Ureter (tissue), 1 donor: ENCODE measurements at places on chromosomes 4 and X. TPM values are rescaled to one million over a fixed set of nuclear protein-coding genes. Genes with fewer than 3 reads are reported as not detected.

MAGEC3 gene
- not detected for total RNA-seq

TLR3 gene
- total RNA-seq, result 28.6 TPM

EVC gene
- 24.1 TPM for total RNA-seq

TTC29 gene
- 0.60 TPM for total RNA-seq

- no peak for DNase-seq
These were observed 382.2 kb upstream of the IGFBP7 start for GRCh38 chr4:57492251-57492878.

DNA sequence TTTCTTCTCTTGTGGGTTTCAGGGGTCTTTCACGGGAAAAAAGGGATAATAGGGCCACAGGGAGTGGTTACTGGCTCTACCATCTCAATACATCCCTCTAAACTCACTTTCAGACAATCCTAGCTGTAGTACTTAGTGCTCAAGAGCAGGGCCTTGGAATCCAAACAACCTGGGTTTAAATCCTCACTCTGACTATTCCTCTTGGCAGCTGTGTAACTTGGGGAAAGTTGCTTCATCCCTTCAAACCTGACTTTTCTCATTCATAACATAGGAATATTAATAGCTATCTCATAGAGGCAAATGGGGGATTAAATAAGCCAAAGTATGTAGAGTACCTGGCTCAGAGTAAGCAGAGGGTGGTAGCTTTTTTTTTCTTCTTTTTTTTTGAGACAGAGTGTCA lies 32.4 kb downstream of the CCNG2 start:
- no peak for DNase-seq

DNA sequence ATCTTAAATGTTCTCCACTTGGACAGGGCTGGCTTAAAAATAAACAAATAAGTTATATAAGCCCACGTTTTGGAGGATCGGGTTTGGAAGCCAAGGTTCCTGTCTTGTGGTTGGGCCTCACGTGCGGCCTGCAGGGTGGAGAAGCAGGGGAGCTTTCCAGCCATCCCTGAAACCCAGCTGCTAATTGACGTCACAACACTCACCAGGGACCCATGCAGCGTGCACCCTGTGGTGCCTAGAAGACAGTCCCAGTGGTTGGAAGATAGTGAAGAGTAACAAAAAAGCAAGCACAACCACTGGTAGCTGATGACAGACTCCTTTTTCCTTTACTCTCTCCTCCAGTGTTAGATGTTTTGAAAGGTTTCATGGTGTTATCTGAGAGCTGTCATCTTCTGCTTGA lies 142.0 kb upstream of the RBPJ start:
- peak; percentile 44 for DNase-seq

- DNase-seq, result no peak
These were observed 3.5 kb upstream of the TIMP1 start for GRCh38 chrX:47578692-47579091.

DNA sequence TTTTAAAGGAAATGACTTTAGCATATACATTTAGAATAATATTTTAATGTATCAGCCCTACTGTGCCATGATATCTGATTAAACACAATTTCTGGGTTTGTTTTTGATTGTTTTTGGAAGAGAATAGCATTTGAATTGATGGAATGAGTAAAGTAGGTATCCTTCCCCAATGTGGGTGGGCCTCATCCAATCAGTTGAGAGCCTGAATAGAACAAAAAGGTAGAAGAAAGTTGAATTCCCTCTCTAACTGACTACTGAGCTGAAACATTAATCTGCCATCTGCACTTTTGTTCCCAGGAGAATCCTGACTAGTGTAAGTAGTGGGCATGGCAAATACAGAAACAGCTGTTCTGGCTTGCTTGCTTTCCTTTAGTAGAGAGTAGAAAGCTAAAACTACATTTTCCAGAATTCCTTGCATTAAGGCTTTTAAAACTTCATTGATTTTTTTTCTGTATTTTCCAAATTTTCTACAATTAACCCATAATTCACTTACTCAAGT lies 9.7 kb upstream of the SEC24D start:
- DNase-seq, result no peak

DNA sequence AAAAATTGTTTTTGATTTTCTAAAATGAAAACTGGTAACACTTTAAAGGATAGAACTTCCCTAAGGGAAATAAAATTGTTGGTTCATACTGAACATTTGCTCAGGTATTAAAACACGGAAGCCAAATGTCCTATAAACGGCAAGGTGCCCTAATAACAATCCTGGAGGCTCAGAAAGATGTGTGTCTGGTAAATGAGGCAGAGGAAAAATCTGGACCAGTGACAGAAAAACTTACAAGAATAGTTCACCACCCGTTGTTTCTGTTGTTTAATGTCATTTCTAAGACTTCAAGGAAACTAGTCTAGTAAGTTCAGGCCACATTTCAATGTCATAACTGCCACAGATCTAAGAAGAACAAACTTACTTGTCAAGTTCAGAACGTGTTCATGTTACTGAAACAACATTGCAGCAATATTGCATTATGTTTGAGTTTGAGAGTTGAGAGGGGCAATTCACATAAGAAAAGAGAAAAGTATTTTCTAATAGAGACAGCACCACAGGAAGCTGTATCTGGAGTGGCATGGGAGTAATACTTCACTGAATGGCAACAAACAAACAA lies 476.6 kb downstream of the GRXCR1 start:
- DNase-seq, result no peak

DNA sequence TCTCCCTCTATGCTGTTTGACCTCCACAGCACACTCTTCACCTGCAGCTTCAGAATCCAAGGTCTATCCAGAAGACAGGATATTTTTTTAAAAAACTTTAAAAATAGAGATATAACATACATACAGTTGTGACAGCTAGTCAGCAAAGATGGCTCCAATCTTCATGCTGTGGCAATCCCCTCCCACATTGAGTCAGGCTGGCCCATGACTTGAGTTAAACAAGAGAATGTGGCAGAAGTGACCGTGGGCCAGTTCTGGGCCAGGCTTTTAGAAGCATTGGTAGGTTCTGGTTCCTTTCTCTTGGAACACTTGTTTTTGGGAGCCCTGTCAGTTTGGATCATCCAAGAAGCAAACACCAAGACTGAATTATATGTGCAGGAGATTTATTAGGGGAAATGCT lies 36.1 kb upstream of the REPS2 start:
- no peak for DNase-seq
